Progenitor cell of endocrine pancreas (in vitro differentiated cells): ENCODE measurements at places on chromosomes 7 and 10. TPM values are rescaled to one million over a fixed set of nuclear protein-coding genes. Genes with fewer than 3 reads are reported as not detected.

Gene CRYGN
- 2.5 and 3.2 TPM in 2 replicates for total RNA-seq

GRCh38 chr10:66176772-66177171 is 749.1 kb upstream of the LRRTM3 start:
- H3K4me1 ChIP-seq, result peaks cover 3% of the 10 kb centered on the region
- H3K4me3 ChIP-seq, result no peak overlapping the region
- H3K27me3 ChIP-seq, result no peaks in the 10 kb centered on the region
- DNase-seq, result no peak

DNA sequence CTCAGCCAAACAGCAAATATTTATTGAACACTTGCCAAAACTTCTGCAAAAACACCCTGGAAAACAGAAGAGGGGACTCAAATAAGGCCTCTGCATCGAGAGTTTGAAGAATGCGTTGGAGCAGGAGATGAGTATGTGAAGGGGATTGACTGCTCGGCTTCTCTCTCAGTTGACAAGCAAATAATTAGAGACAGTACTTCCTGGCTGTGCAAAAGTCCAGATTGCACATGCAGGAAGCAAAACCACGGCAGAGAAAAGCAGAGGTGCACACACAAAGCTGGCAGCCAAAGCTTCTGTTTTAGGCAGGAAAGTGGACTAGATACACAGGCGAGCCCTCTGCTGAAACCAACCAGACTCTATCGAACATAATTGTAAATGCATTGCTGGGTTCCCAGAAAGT is 343.6 kb upstream of the MGMT start:
- DNase-seq, result no peak
- no peaks in the 10 kb centered on the region for H3K36me3 ChIP-seq
- no peak overlapping the region for H3K4me3 ChIP-seq
- H3K4me1 ChIP-seq, result peaks cover 3% of the 10 kb centered on the region
- H3K27me3 ChIP-seq, result peaks cover 36% of the 10 kb centered on the region

DNA sequence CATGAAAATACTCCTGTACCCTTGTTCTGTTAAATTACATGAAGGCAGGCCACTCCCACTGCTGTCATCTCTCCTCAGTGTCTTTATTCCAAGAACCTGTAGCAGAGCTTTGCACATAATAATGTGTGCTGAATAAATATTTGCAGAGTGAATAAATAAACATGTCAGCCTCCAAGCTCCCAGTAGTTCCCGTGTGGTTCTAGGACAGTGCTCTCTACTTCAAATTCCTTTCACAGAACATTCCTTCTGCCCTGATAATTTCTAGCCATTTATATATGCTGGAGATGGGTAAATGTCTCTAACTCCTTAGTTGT is 20.3 kb upstream of the HYAL4 start:
- no peaks in the 10 kb centered on the region for H3K36me3 ChIP-seq
- no peak overlapping the region for H3K27ac ChIP-seq
- DNase-seq, result no peak
- H3K4me1 ChIP-seq, result peaks cover 9% of the 10 kb centered on the region

GRCh38 chr7:55343860-55344606 is 21.1 kb upstream of the LANCL2 start:
- DNase-seq, result no peak
- H3K4me3 ChIP-seq, result no peak overlapping the region
- no peaks in the 10 kb centered on the region for H3K36me3 ChIP-seq
- no peaks in the 10 kb centered on the region for H3K4me1 ChIP-seq

DNA sequence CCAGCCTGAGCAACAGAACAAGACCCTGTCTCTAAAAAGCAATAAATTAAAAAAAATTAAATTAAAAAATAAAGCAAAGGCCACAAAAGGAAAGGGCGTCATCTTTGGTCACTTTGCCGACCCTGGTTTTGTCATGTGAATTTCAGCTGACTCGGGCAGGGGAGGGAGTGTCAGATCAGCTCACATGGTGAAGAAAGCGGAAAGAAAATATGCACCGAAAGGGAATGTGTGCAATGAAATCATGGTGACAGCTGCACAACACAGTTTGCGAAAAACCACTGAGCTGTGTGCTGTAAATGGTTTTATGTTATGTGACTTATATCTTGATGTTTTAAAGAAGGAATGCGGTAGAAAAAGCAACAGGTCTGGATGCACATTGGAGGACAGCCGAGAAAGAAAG is 39.8 kb downstream of the RCC1L start:
- peaks cover 7% of the 10 kb centered on the region for H3K36me3 ChIP-seq
- H3K27ac ChIP-seq, result peak overlapping the region; percentile 76
- H3K4me3 ChIP-seq, result no peak overlapping the region
- peaks cover 2% of the 10 kb centered on the region for H3K4me1 ChIP-seq
- DNase-seq, result no peak
- H3K27me3 ChIP-seq, result no peaks in the 10 kb centered on the region

- no peak for DNase-seq
- H3K27ac ChIP-seq, result no peak overlapping the region
- peaks cover 20% of the 10 kb centered on the region for H3K4me1 ChIP-seq
- peaks cover 2% of the 10 kb centered on the region for H3K36me3 ChIP-seq
- H3K27me3 ChIP-seq, result no peaks in the 10 kb centered on the region
Observed at GRCh38 chr7:3150027-3150426, 106.4 kb upstream of the CARD11 start.

GRCh38 chr10:99540657-99541531 is 8.2 kb downstream of the NKX2-3 start:
- no peak overlapping the region for H3K4me3 ChIP-seq
- no peaks in the 10 kb centered on the region for H3K36me3 ChIP-seq
- DNase-seq, result peak; percentile 60
- H3K27ac ChIP-seq, result no peak overlapping the region
- peaks cover 95% of the 10 kb centered on the region for H3K27me3 ChIP-seq
- peaks cover 12% of the 10 kb centered on the region for H3K4me1 ChIP-seq
